ENCODE measurements at places on chromosomes 13 and 19.

DNA sequence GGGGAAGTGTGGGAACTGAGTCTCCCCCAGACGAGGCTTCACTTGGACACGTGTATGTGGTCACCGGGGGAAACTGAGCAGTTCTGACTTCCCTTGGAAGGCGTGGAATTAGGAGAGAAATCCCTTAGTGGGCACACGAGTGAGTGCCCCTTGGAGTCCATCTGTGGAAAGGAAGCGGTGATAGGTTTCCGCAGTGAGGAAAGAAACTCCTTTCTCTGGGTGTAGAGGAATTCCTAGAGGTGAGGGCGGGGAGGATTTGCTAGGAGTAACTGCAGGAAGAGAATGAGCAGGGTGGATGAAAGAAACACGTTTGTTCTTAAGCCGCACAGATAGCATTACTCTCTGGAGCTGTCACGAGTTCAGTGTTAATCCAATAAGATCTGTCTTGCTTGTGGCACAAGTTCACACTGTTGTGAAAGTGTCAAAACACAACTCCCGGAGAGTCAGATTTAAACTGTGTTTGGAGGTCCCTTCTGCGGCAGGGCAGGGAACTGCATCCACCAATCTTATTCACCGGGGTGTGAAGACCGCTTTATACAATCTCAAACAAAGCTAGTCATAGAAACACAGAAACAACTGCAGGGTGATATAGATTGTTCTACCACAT is 1.2 kb downstream of the KL start:
- DNase-seq = no peak

DNA sequence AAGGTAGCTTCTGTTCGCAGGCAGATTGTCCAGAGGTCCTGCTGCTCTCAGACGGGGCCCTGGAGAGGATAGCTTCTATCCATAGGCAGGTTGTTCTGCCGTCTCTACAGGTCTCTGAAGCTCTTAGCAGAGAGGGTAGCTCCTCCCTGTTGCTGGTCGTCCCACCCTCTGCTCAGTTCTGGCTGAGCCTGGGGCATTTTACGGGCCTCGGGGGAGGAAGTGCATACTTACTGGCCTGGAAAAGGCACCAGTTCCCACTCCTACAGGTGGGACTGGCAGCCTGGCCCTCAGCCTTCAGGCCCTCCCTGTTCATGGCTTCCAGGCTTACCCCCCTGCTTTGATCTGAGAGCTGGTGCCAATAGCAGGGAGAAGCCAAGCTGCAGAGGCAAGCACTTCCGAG is 42.3 kb downstream of the USPL1 start:
- DNase-seq = no peak

- no peak for DNase-seq
These were observed 99.8 kb upstream of the GJB6 start for GRCh38 chr13:20331949-20332348.

- peak; percentile 62 for DNase-seq
These were observed at the start of gene ZNF415 for GRCh38 chr19:53132141-53132991. ZNF415 (minus strand) TSS chr19:53132910; CDS start chr19:53122676, 10,234 bp downstream.

Measured in activated B cell treated with CpG ODN at 0.5 μM for 24 hours (primary cell).